Activated naive CD8-positive, alpha-beta T cell treated with anti-CD3 and anti-CD28 coated beads, Interleukin-2, amount 50 U/mL, for 16 hours (primary cell): ENCODE measurements at places on chromosomes 13 and 19.

GRCh38 chr19:50882188-50882587 lies 8.9 kb downstream of the KLK2 start:
- no peak for DNase-seq

DNA sequence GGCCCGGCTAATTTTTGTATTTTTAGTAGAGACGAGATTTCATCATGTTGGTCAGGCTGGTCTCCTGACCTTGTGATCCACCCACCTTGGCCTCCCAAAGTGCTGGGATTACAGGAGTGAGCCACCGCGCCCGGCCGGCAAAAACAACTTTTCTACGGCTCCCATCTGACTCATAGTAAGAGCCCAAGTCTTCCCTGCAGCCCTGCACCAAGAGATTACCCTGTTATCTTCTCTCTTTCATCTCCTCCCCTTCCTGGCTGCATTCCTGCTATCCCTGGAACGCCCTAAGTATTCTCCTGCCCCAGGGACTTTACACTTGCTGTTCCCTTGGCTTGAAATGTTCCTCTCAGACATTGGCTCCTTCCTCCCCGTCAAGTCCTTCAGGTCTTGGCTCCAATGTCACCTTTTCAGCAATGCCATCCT lies 6.6 kb downstream of the AP2S1 start:
- DNase-seq: no peak

DNA sequence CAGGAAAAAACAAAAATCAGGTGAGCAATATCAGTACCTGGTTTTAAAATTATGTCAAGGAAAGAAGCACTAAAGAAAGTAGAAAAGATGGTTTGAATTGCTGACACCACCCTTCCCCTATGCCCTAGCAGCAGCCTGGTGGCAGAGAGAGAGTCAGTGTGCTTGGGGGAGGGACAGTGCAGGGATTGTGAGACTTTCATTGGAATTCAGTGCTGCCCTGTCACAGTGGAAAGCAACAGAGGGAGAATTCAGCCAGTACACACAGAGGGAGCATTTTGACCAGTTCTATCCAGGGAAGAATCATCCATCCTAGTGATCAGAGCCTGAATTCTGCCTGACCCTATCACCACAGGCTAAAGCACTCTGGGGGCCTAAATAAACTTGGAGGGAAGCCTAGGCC lies 222.4 kb upstream of the PCDH17 start:
- no peak for DNase-seq

DNA sequence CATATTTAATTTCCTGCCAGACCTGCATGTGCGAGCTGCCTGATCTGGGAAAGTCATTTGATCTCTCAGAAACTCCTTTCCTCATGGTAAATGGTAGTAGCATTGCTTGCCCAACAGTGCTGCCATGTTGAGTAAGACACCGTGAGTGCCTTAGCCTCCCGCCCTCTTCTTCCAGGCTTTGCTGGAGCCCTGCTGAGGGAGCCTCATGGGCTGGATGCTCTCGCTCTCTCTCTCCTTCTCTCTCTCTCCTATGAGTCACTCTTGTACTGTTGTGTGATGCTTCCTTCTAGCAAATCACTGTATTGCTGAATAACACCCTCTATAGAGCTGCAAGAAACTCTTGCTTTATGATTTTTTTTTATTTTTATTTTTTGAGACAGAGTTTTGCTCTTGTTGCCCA lies 365.5 kb downstream of the UQCRFS1 start:
- no peak for DNase-seq

GRCh38 chr19:27846944-27847343 lies 1366.0 kb downstream of the UQCRFS1 start:
- DNase-seq: no peak

- no peak for DNase-seq
Measured at GRCh38 chr13:112007191-112007590, 59.8 kb upstream of the SOX1 start.

DNA sequence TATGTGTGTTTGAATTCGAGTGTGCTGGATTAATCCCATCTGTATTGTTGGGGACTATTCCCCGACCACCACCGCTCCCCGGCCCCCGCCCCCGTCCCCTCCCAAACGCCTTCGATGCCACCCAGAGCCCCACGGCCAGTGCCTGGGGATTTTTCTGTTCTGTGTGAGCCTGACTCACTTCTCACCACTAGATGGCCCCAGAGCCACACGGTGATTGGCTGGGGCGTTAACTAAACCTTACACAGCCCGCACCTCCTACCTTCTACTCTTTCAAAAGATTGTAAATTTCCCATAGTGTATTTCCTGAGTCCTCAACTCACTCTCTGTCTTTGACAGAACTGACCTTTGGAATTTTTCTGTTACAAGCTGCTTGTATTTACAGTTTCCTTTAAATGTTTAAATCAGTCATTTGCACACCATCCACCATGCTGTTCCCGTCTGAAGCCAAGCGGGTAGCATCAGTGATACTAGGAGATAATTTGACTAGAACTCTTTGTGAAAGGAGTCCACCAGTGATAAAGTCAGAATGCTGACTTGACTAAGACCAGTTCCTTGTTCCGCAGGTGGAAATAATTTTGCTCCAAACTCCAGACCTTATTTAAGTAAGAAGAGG lies 61.4 kb downstream of the RFX2 start:
- peak; percentile 48 for DNase-seq

DNA sequence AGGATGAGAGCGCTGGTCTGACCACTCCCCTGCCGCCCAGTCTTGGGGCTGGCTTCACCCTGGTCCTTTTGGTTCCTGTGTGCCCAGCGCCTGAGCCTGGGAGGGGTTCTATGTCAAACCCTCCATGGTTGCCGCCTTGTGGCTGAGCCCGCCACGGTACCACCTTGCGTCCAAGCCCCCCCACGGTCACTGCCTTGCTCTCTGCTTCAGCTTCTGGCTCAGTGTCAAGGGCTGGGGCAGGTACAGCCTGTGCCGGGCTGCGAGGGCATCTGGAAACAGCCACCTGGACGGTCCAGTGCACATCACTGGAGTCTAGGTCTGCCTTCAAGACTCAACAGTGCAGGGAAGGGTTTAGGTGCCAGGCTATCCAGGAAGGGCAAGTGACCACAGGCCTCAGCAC lies 14.3 kb upstream of the GALP start:
- DNase-seq: no peak

- DNase-seq: no peak
Measured at GRCh38 chr19:7877249-7877836, 3.2 kb upstream of the PRR36 start.

- peak; percentile 47 for DNase-seq
Measured at GRCh38 chr19:17333611-17334413, 843 bp downstream of the ANO8 start.

DNA sequence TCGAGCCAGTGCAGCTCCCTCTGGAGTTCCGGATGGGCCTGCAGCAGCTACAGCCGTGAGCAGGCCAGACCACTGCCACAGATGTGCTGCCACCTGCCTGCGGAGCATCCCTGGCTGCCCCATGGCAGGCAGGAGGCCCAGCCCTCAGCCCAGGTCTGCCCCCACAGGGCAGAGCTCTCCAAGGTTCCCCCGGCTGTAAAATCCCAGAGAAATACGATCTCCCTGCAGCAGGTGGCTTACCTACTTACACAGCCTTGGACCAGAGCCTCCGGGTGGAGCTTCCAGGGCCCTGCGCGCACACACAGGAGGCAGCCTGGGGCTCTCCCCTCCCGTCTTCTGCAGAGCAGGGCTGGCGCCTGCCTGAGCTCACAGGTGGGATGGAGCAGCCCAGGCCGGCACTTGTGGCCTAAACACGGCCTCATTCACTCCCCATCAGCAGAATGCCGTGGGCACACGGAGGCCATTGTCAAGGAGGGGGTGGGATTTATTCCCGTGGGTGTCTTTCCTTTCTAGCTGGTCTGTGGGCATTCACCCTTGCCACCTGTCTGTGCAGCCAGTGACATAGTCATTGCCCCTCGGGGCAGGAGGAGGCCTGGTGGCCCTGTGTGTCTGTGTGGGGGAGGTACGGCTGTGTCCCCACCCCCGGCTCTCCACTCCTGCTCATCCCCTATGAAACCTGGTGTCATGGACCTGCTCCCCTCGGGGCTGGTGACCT lies 118.0 kb downstream of the KDM4B start:
- no peak for DNase-seq

GRCh38 chr13:80458543-80458942 lies 117.6 kb upstream of the SPRY2 start:
- DNase-seq: no peak

- no peak for DNase-seq
Measured at GRCh38 chr13:93589788-93590187, 363.2 kb downstream of the GPC6 start.

DNA sequence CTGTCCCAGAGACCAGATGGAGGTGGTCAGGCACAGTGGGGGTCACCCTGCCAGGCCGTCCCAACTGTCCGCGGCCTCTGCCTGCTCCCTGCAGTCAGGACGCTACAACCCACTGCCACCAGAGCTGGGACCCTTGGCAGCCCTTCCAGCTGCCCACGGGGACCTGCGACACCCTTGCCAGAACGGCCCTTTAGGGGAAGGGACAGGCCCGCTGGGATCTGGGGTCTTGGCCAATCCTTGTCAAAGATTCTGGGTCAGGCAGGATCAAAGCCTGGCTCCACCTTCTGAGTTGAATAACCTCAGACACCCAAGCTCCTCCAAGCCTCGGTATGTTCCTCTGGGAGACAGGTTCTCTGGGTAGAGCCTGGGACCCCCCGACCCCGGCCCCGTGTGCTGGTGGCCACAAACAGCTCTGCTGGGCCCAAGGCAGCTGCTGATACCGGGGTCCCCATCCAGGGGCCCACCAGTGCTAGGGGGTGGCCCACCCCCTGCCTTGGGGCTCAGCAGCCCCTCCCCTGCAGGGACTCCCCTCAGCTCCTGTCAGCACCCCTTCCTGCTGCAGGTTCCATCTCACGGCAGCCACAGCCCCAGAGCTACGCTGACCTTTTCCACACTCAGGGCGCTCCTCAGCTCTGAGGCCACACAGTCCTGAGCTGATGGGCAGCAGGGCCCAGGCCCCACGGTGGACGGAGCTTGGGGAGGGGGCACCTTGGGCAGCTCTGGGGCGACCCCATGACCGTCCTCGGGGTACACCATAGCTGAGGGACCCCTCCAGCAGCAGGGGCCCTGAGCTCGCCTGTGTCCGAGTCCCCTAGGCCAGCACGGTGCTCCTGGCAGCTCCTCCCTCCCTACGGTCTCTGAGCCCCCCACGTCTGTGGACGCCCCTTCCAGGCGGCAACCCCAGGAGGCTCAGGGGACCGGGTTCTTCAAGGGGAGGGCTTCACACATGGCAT lies 18.4 kb downstream of the SBNO2 start:
- no peak for DNase-seq

GRCh38 chr13:55410398-55411330 lies 1730.1 kb upstream of the PRR20A start:
- no peak for DNase-seq

- no peak for DNase-seq
Measured at GRCh38 chr13:78660495-78660857, 1.5 kb upstream of the OBI1 start.

DNA sequence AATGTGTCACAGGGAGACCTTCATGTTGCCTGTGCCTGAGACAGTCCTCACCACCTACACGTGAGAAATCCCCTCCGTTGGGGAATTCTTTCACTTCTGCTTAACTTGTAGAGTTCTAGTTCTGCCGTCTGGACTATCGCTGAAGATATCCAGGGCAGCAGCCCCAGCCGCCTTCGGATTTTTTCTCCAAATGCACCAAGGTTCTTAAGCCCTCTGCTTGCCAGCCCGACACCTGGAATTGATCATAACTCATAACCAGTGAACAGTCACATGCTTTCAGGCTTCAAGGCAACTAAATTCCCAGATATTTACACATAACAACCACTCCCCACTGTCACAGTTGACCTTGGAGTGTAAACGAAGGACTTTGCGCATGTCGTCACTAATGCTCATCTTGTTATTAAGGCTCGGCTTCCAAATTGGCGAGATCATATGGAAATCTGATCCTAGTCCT lies 114.4 kb downstream of the RAB20 start:
- DNase-seq: no peak

- DNase-seq: no peak
Measured at GRCh38 chr19:40442328-40443130, 1.6 kb downstream of the SERTAD3 start.

GRCh38 chr19:11125994-11126685 lies 29.4 kb downstream of the SPC24 start:
- DNase-seq: peak; percentile 50

- DNase-seq: no peak
Measured at GRCh38 chr19:38654628-38655055, 7.2 kb downstream of the ACTN4 start.

- DNase-seq: no peak
Measured at GRCh38 chr13:74250738-74251190, 116.6 kb upstream of the KLF12 start.

- no peak for DNase-seq
Measured at GRCh38 chr13:102461302-102461701, 59.5 kb upstream of the FGF14 start.

- DNase-seq: no peak
Measured at GRCh38 chr19:6768236-6768785, 1.1 kb upstream of the SH2D3A start.

- DNase-seq: no peak
Measured at GRCh38 chr19:32666084-32666483, 8.9 kb downstream of the ANKRD27 start.

DNA sequence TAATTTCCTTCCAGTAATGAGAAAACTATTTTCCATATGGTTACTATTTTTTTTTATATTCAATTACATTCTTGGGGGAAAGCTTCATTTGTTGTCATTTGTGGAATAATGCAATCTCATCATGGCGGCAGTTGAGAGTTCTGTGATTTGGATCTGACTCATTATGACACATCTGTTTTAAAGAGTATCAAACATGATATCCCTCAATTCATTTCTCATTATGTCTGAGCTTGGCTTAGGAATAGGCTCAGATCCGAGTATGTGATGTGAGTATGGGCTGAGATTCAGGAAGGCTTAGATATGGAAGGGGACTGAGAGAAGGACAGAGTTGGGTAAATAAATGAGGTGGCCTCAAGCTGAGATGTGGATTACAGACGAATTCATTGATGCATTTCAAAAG lies 64.4 kb downstream of the POSTN start:
- no peak for DNase-seq

DNA sequence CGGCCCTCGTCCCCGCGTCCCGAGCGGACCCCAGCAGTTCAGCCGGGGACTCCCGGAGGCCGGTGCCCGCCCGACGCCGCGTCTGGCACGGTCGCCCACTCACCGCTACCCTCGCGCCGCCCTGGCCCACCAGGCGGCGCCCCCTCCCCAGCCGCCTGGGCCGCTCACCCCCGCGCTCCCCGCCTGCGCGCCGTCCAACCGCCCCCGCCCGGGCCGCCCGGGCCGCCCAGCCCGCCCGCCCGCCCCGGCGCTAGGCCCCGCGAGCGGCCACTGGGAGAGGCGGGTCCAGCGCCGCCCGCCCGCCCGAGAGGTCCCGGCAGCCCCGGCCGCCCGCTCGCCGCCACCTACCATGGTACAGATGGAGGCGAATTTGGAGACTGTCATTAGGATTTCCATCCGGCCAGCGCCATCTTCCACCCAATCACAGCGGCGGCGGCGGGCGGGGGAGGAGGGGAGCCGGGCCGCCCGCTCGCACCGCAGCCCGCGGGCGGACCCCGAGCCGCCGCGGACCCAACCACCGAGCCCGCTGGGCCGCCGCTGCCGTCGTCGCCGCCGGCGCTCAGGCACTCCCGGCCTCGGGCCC lies at the start of gene USP12:
Gene USP12, minus strand, starts transcription at position 568 of the 583 bp plus-strand sequence. Its CDS starts 172 bp downstream, at position 396.
- DNase-seq: no peak

GRCh38 chr19:42480335-42481095 lies 37.8 kb upstream of the CXCL17 start:
- DNase-seq: no peak

- no peak for DNase-seq
Measured at GRCh38 chr13:41562541-41563178, 105.3 kb downstream of the RGCC start.
